ENCODE measurements at places on chromosomes 16 and 17.
A peak's percentile ranks its signal among the peaks of the same experiment; 100 is the strongest.

GRCh38 chr16:79613009-79613408 is 12.5 kb upstream of the MAF start:
- no peak for DNase-seq

- no peak for DNase-seq
Measured at GRCh38 chr16:49716339-49716934, 139.5 kb downstream of the ZNF423 start.

DNA sequence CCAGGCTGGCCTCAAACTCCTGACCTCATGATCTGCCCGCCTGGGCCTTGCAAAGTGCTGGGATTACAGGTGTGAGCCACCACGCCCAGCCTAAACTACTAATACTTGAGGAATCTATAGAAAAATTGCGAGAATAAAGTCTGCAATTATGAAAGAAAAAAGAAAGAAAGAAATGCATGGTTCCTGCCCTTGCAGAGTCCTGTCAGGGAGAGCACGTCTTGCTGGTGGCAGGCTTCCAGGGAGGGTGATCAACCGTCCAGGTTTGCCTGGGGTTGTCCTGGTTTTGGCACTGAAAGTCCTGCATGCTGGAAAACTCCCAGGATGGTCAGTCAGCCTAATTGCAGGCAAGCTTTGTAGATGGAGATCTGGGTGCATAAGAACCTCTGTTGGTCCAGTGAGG is 21.5 kb upstream of the KIFC3 start:
- no peak for DNase-seq

GRCh38 chr16:476039-476438 is 50.6 kb downstream of the RAB11FIP3 start:
- DNase-seq, result no peak

DNA sequence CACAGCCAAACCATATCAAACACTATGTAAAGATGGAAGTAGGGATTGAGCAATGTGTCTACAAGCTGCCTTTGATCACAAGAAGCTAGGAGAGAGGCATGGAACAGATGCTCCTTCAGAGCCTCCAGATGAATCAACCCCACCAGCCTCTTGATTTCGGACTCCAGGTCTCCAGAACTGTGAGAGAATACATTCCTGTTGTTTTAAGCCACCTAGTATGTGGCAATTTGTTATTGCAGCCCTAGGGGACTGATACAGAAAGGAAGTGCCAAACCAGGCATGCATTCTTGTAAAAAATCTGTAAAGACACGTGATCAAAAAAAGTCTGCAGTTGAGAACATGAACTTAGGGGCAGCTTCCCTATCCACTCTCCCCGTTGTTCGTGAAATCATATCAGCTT is 91.1 kb downstream of the C17orf67 start:
- DNase-seq, result no peak

DNA sequence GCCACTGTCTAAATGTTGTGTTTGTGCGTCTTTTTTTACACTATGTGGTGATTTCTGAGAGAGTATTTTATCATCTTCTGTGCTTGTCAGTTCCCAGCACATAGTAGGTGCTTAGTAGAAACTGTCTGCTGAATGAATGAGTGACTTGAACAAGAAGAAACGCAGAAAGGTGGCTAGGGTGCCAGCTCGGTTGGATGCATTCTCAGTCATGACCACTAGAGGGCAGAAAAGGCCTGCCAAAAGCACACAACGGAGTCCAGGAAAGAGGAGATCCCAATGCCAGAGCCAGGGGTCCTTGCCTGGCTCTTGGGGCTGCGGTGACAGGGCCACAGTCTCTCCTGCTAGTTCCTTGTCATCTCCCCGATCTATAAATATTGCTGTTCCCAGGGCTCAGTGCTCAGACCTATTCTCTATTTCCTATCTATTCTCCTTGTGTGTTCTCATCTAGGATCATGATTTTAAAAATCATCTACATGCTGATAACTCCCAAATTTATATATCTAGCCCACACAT is 57.3 kb upstream of the CCL1 start:
- peak; percentile 85 for DNase-seq

- DNase-seq, result no peak
Measured at GRCh38 chr17:16974569-16975276, 2.8 kb upstream of the TNFRSF13B start.

GRCh38 chr16:14658063-14658462 is 25.3 kb downstream of the BFAR start:
- no peak for DNase-seq

Data from GM03348 (cell line).